ENCODE measurements at places on chromosomes 4 and X.

GRCh38 chr4:55074386-55074785 lies 51.0 kb downstream of the KDR start:
- no peak for DNase-seq

GRCh38 chrX:31233941-31234496 lies 162.2 kb upstream of the FTHL17 start:
- no peak for DNase-seq

- DNase-seq: no peak
Observed at GRCh38 chr4:13601848-13602247, 25.7 kb downstream of the BOD1L1 start.

DNA sequence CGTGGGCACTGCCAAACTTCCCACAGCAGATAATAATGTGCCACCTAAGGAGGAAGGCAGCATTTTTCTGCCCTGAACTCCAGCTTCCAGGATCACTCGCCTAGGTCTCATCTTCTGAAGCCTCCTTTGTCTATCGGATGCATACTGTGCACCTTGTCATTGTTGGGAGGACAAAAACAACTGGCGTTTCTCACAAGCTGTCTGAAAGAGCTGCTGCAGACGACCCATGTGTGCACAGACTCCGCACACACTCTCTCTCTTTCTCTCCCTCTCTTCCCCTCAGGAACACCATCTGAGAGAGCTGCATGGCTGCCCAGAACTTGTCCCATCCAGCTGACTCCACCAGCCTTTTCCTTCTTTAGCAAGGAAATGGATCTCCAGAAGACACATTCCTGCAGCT lies 83.0 kb downstream of the MAML3 start:
- DNase-seq: no peak

DNA sequence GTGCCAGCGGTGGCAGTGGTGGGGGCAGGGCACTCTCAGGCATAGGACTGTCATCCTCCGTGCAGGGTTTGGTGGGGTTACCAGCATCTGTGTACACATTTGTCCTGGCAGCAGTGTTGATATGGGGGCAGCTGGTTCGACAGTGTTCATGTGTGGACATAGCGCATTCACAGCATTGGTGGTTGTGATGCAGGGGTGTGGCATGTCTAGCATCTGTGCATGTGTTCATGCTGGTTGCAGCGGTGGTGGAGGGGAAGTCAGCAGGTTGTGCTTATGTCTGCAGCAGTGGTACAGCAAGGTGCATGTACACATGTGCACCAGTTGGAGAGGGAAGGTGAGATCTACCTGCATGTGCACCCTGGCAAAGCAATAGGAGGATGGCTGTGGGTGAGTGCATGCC lies 75.3 kb upstream of the ZXDB start:
- no peak for DNase-seq

DNA sequence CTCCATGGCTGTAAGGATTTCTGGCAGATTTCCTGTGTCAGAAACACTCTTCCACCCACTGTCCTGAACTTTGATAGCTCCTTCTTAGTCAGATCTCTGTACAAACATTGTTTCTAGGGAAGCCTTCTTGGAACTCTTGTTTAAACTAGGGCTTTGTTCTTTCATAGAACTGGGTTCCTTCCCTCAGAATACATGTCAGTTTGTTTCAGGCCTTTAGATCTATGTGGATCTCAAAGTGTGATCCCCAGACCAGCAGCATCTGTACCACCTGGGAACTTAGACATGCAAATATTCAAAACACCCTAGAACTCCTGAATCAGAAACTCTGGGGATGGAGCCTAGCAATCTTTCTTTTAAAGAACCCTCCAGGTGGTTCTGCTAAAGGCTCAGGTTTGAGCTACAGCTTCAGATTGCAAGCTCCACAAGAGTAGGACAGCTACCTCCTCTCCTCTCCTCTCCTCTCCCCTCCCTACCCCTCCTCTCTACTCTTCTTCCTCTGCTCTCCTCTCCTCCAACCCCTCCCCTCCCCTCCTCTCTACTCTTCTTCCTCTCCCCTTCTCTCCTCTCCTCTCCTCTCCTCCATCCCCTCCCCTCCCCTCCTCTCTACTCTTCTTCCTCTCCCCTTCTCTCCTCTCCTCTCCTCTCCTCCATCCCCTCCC lies 12.7 kb downstream of the RASSF6 start:
- DNase-seq: no peak

DNA sequence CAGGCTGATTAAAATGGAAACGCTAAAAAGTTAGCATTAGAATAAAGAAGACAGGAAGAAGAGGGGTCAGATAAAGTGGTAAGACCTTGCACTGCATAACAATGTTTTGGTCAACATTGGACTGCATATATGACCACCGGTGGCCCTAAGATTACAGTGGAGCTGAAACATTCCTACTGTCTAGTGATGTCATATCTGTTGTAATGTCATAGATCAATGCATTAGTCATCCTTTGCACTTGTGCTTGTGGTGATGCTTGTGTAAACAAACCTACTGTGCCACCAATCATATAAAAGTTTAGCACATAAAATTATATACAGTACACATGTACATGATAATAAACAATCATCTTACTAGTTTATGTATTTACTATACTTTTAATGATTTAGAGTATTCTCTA lies 73.0 kb downstream of the TMEM165 start:
- DNase-seq: no peak

GRCh38 chr4:111798840-111799239 lies 346.4 kb upstream of the FAM241A start:
- DNase-seq: no peak

- no peak for DNase-seq
Observed at GRCh38 chrX:108516184-108516583, 76.5 kb downstream of the COL4A5 start.

DNA sequence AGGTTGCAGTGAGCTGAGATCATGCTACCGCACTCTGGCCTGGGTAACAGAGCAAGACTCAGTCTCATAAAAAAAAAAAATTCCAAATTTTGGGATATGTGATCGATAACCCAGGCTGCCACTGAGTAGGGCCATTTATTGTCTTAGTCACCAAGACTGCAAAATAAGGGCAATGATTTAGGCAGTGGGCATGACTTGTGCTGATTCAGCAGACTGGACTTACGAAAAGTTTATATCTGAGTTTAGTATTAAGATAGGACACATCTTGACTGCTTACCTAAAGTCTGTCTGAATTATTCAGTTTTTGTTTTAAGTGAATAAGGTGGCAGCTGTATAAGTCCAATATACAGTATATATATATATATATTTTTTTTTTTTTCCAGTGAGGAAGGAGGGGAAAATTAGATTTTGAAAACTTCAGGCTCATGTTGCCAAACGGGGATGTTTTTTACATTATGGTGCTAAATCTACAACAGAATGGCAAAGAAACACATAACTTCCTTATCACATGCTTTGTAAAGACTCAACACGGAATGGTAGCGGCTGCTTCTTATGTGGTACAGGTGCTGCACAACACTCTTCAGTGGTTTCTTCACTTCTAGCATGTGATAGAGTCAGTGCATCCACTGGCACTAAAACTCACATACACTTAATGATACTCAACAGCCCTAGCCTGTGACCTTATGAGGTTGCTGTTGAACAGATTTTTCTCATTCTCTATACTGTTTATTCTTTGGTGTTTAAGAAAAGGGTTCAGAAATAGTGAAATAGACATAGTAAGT lies 6.5 kb downstream of the TEX13D start:
- DNase-seq: no peak

DNA sequence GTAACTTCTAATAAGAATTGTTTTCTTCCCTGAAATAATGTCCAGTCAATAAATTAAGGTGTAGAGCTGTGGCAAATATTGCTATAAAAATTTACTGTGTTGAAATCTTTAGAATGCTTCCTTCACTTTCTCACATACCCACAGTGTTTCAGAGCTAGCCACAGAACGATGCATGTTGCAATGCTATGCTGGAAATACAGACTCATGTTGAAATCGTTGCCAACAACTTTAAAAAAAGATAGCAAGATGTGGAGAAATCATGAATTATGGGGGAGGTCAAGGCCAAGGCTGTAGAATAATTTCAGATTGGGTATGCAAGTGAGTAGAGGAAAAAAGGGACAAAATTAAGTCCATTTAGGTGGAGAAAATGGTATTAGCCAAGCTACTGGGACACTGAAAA lies 204.8 kb downstream of the VEGFC start:
- no peak for DNase-seq

DNA sequence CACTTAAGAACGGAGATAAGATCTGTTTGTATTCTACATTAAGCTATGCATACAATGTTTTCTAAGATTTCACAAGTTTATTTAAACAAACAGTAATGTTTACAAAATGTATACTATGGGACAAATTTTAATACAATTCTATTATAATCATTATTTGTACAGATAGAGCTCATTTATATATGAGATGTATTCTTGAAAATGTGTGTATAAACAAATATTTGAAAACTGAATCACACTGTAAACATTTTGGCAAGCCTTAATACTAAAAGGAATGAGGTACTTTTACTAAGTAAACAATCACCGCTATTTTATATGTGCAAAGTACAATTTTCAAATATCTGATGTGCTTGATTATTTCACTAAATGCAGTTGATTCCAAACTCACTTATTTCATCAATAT lies 119.2 kb upstream of the MAB21L2 start:
- no peak for DNase-seq

DNA sequence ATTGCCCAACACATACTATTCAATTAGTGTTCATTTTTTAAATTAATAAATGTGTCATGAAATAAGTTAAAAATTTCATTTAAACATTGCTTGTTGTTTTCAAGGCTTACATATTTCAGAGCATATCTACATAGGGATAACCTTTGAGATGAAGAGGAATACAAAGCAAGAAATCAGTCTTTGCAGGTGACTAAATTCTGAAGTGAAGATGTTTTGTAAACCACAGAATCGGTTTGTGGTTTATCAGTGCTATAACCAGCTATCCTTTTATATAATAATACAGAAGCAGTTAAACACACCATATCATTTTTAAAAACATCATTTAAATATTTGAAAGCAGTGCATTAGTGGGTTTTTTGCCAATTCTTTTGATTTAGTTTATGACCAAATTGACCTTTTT lies 26.9 kb downstream of the FAM241A start:
- DNase-seq: no peak

DNA sequence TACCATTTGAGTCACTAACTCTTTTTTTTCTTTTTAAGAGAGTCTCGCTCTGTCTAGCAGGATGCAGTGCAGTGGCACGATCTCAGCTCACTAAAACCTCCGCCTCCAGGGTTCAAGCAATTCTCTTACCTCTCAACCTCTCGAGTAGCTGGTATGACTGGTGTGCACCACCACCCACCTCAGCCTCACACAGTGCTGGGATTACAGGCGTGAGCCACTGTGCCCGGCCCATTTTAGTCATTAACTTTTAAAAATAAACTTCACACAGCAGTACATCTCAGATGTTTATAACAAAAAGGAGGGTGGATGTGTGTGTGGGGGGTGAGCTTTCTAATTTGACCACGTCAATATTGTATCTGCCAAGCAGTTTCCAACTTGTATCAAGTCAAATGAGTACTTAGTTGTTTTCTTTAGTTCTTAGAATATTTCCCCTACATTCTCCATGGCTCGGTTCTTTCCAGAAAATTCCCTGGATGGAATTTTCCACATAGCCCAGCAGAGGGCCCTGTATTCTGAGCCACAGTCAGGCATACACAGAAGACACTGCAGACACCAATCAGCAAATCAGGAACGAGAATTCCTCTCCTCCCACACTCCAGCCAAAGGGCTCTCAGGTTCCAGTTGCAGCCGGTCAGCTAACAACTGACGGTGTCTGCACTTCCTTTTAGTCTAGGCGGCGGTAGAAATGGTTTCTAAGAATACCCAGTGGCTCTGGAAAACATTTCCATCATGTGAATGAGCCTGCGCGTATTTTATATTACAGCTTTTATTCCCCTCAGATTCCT lies 20.1 kb upstream of the ARAF start:
- DNase-seq: no peak

- DNase-seq: no peak
Observed at GRCh38 chr4:184409911-184410692, 64.2 kb downstream of the IRF2 start.

- peak; percentile 49 for DNase-seq
Observed at GRCh38 chrX:149631234-149632165, at the start of gene TMEM185A. Gene TMEM185A, minus strand, starts transcription at chrX:149631792. Its CDS starts 212 bp downstream, at chrX:149631580.

GRCh38 chrX:121782976-121783375 lies 735.6 kb downstream of the GLUD2 start:
- DNase-seq: no peak

DNA sequence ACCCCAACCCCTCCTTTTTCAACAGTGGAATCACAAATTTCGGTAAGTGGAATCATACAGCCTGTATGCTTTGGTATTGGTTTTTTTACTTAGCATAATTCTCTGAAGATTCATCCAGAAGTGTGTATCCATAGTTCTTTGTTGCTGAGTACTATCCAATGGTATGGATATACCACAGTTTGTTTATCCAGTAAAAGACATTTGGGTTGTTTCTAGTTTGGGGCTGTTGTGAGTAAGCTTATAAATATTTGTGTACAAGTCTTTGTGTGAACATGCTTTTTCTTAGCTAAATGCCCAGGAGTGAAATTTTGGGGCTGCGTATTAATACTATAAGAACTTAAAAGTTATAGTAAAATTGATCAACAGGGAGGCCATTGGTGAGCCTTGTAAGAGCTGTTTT lies 57.5 kb upstream of the GC start:
- DNase-seq: no peak

- no peak for DNase-seq
Observed at GRCh38 chrX:144791298-144791697, 456.0 kb upstream of the SPANXN1 start.

- no peak for DNase-seq
Observed at GRCh38 chr4:85884251-85884650, 409.3 kb downstream of the ARHGAP24 start.

Measured in NCI-H2171 (cell line).